ENCODE measurements at places on chromosomes 1 and 21.

DNA sequence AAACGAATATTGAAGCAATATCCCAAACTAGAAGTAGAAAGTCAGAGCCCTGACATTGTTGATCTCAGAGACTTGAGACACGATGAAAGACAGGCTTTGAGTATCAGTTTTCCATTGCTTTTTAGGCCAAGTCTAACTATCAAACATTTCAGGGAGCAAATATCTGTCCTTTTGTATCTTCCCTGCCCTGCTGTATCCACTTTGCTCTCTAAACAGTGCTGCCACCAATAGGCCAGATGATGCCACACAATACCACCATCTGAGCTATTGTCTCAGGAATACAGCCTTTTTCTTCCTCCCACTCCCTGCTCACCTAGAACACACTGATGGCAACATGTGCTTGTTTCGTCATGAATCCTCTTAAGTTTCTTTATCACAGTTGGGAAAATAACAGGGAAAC, 62.6 kb upstream of the SPAG17 start:
- DNase-seq, result no peak

DNA sequence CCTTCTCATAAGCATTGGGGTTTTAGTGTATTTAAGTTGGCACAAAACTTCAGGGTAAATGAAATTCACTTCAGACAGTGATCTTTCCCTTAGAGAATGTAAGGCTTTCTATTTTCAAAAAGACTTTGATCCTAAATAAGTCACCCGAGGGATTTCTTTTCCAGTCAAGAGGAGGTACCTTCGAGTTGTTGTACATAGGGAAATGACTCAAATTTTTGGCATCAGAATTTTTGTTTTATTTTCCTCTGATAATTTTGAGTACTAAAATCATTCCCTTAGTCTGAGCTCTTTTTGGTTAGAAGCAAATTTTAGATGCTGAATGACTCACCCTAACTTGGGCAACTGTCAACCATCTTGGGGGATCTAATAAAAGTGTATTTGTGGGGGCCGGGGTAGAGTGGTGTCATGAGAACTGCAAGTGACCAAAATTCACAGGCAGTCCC, 193.9 kb downstream of the DHRS3 start:
- no peak for DNase-seq

- no peak for DNase-seq
Measured at GRCh38 chr1:229642376-229642775, 16.3 kb downstream of the URB2 start.

DNA sequence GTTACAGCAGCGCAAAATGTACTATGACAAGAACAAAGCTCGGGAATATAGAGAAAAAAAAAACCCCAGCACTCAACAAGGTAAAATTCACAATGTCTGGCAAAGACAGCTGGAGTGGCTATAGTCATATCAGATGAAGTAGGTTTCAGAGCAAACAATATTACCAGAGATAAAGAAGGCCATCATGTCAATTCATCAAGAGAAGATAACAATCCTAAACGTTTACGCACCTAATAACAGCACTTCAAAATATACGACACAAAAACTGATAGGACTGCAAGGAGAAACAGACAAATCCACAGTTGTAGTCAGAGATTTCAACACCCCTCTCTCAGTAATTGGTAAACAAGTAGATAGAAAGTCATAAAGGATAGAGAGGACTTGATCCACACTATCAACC, 455.2 kb downstream of the PTPRU start:
- no peak for DNase-seq

- no peak for DNase-seq
Measured at GRCh38 chr21:28826569-28826968, 166.1 kb downstream of the LTN1 start.

DNA sequence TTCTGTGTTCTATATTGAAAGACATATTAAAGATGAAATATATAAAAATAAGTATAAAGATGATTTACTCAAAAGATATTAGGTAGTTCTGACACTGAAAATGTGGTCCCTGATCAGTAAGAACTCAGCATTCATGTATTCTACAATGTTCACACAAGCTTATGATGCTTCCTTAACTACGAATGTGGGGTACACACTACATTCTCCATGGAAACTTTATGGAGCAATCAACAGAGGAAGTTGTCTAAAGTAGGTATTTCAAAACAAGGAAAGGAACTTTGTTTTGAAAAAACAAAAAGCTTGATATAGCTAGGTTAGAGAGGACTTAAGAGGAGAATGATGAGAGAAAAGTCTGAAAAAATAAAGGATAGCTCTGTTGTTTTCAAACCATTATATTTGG, 119.7 kb upstream of the RGS18 start:
- no peak for DNase-seq

DNA sequence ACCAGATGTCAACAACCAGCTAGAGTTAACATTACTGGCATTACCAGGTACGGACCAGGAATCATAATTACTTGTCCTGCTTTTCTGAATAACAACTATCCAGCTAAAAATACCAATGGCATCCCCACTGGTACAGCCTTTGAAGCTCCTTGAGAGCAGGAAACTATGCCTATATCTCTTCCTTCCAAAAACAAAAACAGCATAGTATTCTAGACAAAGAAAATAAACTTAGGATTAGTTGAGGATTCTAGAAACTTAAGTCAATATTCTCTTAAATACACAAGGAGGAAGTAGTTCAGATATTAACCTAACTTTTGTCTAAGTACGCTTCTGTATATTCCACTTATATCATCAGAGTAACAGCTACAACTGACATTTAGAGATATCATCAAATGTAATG, 3.0 kb downstream of the FUBP1 start:
- DNase-seq, result no peak

DNA sequence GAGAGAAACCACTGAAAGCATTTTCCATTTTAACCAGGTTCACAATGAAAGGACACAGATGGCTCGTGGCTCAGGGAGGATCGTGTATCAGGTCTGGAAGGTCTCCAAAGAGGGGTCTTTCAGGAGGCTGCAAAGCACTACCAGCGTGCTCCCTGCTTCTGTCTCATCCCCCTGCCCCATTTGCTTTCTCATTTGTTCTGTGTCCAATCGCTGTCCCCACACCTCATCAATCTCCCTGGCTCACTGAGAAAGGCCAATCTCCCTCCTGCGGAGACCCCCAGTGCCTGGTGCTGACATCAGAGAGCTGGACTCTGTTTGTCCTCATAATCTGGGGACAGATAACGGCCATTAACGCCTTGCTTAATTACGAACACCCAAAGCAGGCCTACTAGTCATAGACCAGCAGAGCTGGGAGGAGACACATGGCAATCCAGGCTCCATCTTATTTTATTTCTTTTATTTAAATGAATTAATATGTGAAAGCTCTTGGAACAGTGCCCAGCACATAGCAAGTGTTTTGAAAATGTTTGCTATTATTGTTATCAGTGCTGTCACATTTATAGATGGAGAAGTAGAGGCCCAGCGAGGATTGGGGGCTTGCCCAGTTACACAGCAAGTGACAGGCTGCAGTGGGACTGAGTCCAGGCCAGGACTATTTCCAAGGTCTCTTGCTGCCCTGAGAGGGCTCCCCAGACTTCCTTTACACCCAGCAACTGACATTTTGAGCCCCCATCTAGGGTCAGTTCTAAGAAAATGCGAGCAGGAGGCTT, 341.0 kb upstream of the USP24 start:
- no peak for DNase-seq

- no peak for DNase-seq
Measured at GRCh38 chr1:33641104-33641830, 168.8 kb downstream of the ZSCAN20 start.

- DNase-seq, result no peak
Measured at GRCh38 chr1:212212906-212213305, 72.3 kb upstream of the PPP2R5A start.

DNA sequence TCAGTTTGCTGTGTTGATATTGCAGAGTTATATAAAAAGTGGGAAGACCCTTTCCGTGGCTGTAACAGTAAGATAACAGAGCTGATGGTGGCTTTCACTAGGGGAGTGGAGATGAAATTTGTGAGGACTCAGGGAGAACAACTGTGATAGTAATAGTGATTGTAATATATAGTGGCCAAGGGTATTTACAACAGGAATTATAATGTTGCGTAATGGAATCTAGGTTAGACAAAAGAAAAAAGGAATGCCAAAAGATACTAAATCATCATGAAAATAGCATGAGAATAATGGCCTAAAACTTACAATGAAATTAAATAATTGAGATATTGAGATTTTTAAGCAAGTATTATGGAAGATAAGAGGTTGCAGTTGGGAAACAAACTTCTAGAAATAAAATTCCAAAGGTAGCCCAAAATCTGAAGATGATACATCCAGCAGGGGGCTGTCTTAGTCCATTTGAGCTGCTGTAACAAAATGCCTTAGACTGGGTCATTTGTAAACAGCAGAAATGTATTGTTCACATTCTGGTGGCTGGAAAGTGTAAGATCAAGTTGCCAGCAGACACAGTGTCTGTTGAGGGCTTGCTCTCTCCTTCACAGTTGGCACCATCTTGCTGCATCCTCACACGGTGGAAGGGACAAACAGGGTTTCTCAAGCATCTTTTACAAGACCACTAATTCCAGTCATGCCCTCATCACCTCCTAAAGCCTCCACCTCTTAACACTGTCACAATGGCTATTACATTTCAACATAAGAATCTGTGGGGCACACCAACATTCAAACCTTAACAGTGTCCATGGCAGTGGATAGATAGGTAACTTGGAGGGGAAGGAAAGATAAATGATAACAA, 711.2 kb downstream of the MRPL39 start:
- DNase-seq, result no peak
